DND-41 (cell line): ENCODE measurements at places on chromosomes 12 and 14.

DNA sequence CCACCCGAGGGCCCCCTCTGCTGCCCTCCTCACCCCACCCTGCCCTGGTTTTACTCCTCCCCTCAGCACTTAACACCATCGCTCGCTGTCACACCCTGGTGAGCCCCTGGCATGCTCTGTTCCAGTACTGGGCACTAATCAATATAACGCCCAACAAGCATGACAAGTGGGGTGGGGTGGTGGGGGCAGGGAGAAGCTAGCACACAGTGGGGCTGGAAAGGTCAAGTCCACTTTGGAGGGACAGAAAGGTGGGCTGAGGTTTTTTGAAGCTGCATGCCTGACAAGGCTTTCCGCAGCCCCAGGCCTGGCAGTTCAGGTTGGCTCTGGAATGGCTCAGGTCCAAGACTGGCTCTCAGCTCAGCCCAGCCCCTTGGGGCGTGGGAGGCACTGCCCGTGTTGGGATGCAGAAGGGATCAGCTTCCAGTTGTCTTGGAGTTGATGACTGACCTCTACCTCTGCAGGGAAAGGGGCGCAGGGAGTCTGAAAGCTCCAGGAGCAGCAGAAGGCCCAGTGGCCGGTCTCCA is 34.1 kb downstream of the PLEKHG3 start:
- no peak for DNase-seq

- DNase-seq: peak; percentile 76
Observed at GRCh38 chr12:132327336-132328171, 1.8 kb downstream of the GALNT9 start.

GRCh38 chr12:26921886-26922285 is 15.9 kb downstream of the INTS13 start:
- DNase-seq: no peak

GRCh38 chr12:127310548-127310947 is 956.4 kb upstream of the TMEM132C start:
- DNase-seq: no peak

- DNase-seq: no peak
Observed at GRCh38 chr14:32286602-32287001, 42.5 kb upstream of the AKAP6 start.

- DNase-seq: no peak
Observed at GRCh38 chr14:20827326-20827725, 24.7 kb upstream of the RNASE1 start.

DNA sequence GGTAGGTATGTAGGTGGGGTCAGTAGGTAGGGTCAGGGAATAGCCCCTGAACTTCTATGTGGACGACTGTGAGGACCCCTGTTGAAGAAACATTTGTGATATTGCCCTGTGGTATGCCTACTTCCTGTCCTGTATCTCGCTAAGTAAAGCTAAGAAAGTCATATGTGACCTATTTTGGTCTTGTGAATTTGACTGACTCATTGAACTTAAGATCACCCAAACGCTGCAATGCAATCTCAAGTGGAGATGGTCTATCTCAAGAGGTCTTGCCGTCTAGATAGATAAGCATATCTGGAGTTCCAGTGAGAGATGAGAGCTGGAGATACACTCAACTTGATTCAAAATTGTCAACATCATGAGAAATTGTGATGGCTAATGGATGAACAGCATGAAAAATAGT is 73.8 kb downstream of the TRAFD1 start:
- DNase-seq: no peak

DNA sequence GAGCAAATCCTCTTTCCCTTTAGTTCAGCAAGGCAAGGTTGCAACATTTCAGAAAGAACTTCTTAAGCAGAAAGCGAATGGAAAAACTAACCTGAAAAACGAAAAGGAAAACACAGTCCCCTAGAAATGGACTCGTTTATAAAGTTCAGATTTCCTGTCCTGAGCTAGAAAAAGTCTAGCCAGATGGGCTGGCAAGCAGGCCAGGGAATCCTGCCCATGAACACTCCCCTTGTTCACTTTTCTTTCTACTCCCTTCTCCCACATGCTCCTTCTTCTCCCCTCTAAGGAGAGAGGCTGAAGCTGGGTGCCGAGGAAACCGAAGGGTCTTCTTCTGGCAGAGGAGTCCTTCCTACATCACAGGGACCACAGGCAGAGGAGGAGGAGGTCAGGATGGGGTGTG is 27.1 kb downstream of the LTBP2 start:
- no peak for DNase-seq
